ENCODE measurements at places on chromosomes 2 and 18. TPM values are rescaled to one million over a fixed set of nuclear protein-coding genes. Genes with fewer than 3 reads are reported as not detected.

- no peaks in the 10 kb centered on the region for H3K36me3 ChIP-seq
- H3K4me1 ChIP-seq = peaks cover 23% of the 10 kb centered on the region
- H3K27me3 ChIP-seq = no peaks in the 10 kb centered on the region
These were observed 192.8 kb downstream of the ZFP36L2 start for GRCh38 chr2:43033466-43034241.

DNA sequence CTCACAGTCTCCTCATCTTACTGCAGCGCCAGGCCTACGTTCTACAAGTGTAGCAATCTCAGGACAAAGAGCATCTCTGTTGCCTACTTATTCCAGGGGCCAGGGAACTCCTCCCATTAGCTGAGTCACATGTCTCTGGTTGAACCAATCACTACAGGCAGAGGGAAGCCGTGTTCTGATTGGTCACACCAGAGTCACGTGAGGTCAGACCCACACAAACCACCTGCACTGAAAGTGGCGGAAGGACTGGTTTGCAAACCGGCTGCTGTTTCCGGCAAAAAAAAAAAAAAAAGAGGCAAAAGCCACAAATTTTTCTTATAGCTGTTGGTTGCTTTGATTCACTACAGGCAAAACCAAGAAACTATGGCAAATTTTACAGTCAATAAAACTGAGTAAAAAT is 21.9 kb upstream of the USP14 start:
- no peaks in the 10 kb centered on the region for H3K27me3 ChIP-seq
- H3K4me1 ChIP-seq = no peaks in the 10 kb centered on the region
- H3K36me3 ChIP-seq = no peaks in the 10 kb centered on the region
- no peak for DNase-seq

- no peak overlapping the region for H3K4me3 ChIP-seq
- no peaks in the 10 kb centered on the region for H3K36me3 ChIP-seq
- H3K27ac ChIP-seq = no peak overlapping the region
- no peaks in the 10 kb centered on the region for H3K4me1 ChIP-seq
- DNase-seq = no peak
These were observed 30.1 kb downstream of the IDH1 start for GRCh38 chr2:208224802-208225201.

- no peak for DNase-seq
- no peak overlapping the region for H3K4me3 ChIP-seq
- H3K36me3 ChIP-seq = no peaks in the 10 kb centered on the region
- H3K27me3 ChIP-seq = peaks cover 7% of the 10 kb centered on the region
- no peak overlapping the region for H3K27ac ChIP-seq
These were observed 63.7 kb downstream of the EDAR start for GRCh38 chr2:108925286-108925685.

DNA sequence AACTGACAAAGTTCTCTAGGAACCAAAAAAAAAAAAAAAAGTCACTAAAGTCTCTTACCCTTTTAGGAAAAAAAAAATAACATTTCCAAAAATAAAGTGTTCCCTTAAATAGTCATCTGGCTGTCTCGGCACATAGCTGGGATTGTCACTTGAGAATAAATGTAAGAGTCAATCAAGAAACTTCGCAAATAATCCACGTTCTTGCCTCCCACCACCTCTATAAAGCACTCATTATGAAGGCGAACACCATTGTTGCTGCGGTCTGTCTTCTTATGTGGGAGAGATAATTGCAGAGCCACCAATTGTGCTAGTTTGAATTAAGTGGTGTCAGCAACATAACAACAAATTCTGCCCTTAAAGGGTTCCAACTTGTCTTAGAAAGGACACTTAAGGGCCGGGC is 163.7 kb downstream of the FBXO15 start:
- H3K4me3 ChIP-seq = no peak overlapping the region
- H3K4me1 ChIP-seq = no peaks in the 10 kb centered on the region
- H3K36me3 ChIP-seq = no peaks in the 10 kb centered on the region
- H3K27ac ChIP-seq = no peak overlapping the region

The IFIH1 gene
- 2.7 TPM for total RNA-seq

The SLC11A1 gene
- not detected for total RNA-seq

The PLEKHA3 gene
- 20.8 TPM for total RNA-seq
